ENCODE measurements at places on chromosomes 3 and 15.

GRCh38 chr3:37833302-37834186 is 28.1 kb upstream of the CTDSPL start:
- H3K36me3 ChIP-seq: no peaks in the 10 kb centered on the region
- no peak overlapping the region for H3K27ac ChIP-seq
- DNase-seq: peak; percentile 62
- no peaks in the 10 kb centered on the region for H3K27me3 ChIP-seq
- H3K4me3 ChIP-seq: no peak overlapping the region

GRCh38 chr15:85351965-85352364 is 28.4 kb upstream of the AKAP13 start:
- no peak overlapping the region for H3K4me3 ChIP-seq
- H3K27me3 ChIP-seq: no peaks in the 10 kb centered on the region

GRCh38 chr3:151873398-151873797 is at the start of gene SUCNR1:
Gene SUCNR1 (plus strand): TSS chr3:151873643. CDS start chr3:151879893, 6,250 bp downstream.
- no peaks in the 10 kb centered on the region for H3K36me3 ChIP-seq
- H3K27me3 ChIP-seq: no peaks in the 10 kb centered on the region
- H3K27ac ChIP-seq: peak within 1 kb of the TSS; percentile 51
- no peak within 1 kb of the TSS for H3K4me3 ChIP-seq
- H3K4me1 ChIP-seq: no peaks in the 10 kb centered on the region
- no peak for DNase-seq

DNA sequence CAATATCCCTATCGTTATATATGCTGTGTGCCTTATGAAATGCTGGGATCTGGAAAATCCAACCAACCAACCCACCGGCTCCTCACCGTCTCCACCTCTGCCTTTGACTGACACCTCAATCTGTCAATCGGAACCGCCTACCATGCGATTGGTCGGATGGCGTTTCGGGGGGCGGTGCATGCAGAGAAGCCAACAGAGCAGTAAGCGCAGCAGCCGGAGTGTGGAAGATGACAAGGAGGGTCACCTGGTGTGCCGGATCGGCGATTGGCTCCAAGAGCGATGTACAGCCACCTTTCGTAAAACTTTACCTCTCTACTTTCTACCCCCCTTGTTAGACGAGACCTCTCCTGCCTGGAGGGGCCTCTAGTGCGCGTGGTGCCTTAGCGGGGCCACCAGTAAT is 6.3 kb downstream of the CLK3 start:
- H3K4me3 ChIP-seq: no peak overlapping the region
- H3K27ac ChIP-seq: no peak overlapping the region
- no peak for DNase-seq
- H3K4me1 ChIP-seq: peaks cover 10% of the 10 kb centered on the region
- H3K36me3 ChIP-seq: peaks cover 69% of the 10 kb centered on the region

DNA sequence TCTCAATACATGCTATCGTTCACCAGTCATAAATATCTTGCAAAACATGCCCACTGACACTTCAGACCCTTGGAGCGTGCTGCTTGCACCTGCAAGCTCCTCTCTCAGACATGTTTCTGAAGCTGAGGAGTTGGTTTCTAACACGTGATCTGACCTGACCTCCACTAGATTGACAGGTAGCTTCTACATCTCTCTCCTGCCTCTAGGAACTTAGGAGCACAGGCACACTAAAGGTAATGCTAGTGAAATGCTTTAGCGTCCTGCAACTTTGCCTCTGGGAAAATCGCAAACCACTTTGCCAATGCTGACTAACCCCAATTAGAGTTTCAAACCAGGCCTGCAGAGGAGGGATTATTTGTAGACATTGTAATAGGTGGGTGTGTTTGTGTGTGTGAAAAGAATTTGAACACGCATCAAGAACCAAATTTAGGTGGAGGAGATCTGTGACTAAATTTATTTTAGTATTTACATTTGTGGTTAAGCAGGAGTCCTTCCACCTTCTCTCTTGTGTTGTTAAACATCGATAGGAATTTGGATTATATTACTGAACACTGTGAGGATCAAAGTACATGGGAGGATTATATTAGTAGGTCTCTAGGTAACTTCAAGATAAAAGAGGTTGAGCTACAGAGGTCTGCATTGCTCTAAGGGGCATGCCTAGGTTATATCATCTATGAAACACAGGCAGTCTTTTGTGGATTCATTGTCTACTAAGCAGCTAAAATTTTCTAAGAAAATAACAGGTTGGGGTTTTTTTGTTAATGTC is 86.7 kb upstream of the ZBED2 start:
- DNase-seq: no peak
- H3K27me3 ChIP-seq: no peaks in the 10 kb centered on the region
- H3K27ac ChIP-seq: no peak overlapping the region

DNA sequence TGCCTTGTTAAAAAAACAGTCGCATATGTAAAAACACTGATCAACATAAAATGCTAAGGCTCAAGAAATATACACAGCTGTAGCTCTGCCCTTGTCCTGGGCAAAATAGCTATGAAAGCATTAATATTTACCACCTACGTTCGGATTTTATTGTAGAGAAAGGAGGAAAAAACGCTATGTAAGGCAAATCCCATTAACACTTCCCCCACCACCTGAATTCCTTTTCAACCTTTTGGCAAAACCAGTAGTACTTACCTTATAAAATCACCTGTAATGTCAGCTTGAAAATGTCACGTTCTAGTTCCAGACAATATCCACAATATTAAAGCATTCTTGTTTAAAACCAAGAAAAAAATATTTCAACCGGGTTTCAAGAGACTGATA is 3.6 kb downstream of the TRA2B start:
- H3K36me3 ChIP-seq: no peaks in the 10 kb centered on the region
- H3K27me3 ChIP-seq: no peaks in the 10 kb centered on the region
- DNase-seq: no peak
- H3K4me3 ChIP-seq: peak overlapping the region; percentile 95
- peak overlapping the region; percentile 100 for H3K27ac ChIP-seq
- peaks cover 46% of the 10 kb centered on the region for H3K4me1 ChIP-seq

- no peaks in the 10 kb centered on the region for H3K27me3 ChIP-seq
- H3K36me3 ChIP-seq: no peaks in the 10 kb centered on the region
- peak overlapping the region; percentile 80 for H3K27ac ChIP-seq
- peaks cover 74% of the 10 kb centered on the region for H3K4me1 ChIP-seq
- H3K4me3 ChIP-seq: peak overlapping the region; percentile 13
Measured at GRCh38 chr15:31344823-31345605, 18.4 kb downstream of the KLF13 start.

DNA sequence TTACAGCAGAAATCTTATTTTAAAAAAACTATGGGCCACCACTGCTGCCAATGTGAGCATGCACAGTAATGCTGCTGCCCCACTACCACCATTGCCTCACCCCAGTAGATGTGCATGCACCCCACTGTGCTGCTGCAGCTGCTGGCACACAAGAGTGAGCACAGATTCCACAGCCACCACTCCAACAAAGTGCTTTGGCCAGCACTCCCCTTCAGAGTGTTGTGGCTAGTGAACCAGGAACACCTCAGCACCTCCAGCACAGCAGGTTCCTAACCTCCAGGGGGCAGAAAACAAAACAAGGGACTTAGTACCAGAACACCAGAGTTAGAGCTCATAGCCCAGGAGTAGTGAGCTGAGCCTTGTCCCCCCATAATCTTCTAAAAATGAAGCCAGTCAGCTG is 629.6 kb downstream of the PYDC2 start:
- no peak overlapping the region for H3K4me3 ChIP-seq
- no peaks in the 10 kb centered on the region for H3K36me3 ChIP-seq
- peaks cover 8% of the 10 kb centered on the region for H3K4me1 ChIP-seq
- no peak overlapping the region for H3K27ac ChIP-seq
- DNase-seq: peak; percentile 83
- H3K27me3 ChIP-seq: no peaks in the 10 kb centered on the region

- no peaks in the 10 kb centered on the region for H3K4me1 ChIP-seq
- H3K27me3 ChIP-seq: no peaks in the 10 kb centered on the region
- no peak for DNase-seq
Measured at GRCh38 chr3:29099775-29100174, 181.1 kb upstream of the RBMS3 start.

DNA sequence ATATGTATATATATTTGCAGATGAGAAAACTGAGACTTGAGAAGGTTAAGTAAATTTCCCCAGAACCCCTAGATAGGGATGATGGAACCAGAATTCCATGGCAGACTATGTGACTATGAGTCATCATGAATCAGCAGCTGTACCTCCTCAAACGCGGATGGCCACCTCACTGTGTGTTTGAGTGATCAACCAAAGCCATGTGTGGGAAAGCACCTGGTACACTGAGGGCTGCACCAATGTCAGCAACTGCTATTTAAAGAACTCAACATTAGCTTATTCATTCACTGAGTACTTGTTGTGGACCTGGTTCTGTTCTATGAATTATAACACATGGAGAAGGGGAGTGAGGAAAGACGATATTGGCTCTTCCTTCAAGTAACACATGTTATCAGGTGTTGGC is 377.0 kb downstream of the GAP43 start:
- no peaks in the 10 kb centered on the region for H3K36me3 ChIP-seq
- no peak overlapping the region for H3K4me3 ChIP-seq
- no peak overlapping the region for H3K27ac ChIP-seq

- no peak overlapping the region for H3K4me3 ChIP-seq
- no peak overlapping the region for H3K27ac ChIP-seq
- peaks cover 20% of the 10 kb centered on the region for H3K4me1 ChIP-seq
- H3K36me3 ChIP-seq: no peaks in the 10 kb centered on the region
- no peaks in the 10 kb centered on the region for H3K27me3 ChIP-seq
Measured at GRCh38 chr15:54567408-54568035, 589.3 kb downstream of the UNC13C start.

DNA sequence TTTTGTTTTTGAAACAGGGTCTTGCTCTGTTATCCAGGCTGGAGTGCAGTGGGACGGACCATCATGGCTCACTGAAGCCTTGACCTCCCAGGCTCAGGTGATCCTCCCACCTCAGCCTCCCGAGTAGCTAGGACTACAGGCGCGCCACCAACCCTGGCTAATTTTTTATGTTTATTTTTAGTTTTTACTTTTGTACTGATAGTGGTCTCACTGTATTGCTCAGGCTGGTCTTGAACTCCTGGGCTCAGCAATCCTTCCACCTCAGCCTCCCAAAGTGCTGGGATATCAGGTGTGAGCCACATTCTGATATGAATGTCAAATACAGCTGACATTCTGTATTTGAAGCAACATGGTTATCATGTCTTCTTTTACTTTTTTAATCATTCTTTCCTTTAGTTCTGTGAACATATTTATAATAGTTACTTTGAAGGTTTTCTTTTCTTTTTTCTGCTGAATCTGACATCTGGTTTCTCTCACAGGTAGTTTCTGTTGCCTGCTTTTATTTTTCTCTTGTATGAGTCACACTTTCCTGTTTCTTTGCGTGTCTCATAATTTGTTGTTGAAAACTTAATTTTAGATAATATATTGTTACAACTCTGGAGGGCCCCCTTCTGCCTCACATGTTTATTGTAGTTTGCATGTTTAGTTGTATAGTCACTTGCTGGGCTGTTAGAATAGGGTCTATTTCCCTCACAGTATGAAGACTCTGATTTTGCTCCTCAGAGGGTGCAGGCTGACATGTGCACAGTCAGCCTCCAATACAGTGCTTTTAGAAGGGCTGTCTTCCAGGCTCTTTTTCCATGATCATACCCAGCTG is 8.4 kb upstream of the CNTN4 start:
- H3K27me3 ChIP-seq: no peaks in the 10 kb centered on the region
- no peaks in the 10 kb centered on the region for H3K4me1 ChIP-seq
- H3K4me3 ChIP-seq: no peak overlapping the region
- no peaks in the 10 kb centered on the region for H3K36me3 ChIP-seq
- H3K27ac ChIP-seq: no peak overlapping the region

DNA sequence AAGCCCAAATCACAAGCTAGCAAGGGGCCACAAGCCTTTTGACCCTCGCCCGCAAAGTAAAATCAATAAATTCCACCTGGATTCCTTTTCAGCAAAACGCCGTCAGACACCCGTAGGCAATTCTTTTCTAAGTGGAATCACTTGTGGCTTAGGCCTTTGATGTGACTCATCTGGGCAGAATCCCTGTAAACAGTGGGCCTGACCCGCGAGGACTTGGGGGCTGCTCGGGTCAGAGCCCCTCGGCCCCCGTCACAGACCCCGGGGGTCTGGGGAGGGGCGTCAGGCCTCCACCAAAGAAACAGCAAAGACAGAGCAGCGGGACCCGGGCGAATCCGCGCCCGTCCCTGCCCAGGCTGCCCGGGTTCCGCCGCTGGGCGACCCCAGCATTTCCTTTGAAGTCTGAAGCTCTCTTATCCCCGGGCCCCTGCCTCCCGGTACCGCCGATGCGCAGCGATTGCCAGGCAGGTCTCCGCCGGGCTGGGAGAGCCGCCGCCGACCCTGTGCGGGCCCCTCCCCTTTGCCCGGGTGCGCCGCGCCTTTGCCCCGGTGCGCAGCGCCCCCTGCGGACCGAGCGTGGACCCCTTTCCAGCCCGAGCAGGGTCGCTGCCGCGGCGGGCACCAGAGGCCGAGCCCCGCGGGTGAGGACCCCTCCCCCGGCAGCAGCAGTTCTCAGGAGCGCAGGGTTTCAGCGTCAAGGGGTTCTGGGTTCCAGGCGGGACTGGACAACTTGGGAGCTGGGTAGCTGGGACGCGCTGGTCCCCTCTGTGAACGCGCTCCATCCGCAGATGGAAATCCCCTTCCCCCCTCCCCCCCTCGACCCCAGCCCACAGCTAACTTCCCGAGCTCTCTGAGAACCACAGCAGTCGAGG is 178.3 kb downstream of the UACA start:
- peaks cover 3% of the 10 kb centered on the region for H3K27me3 ChIP-seq
- H3K36me3 ChIP-seq: no peaks in the 10 kb centered on the region
- H3K4me3 ChIP-seq: no peak overlapping the region

DNA sequence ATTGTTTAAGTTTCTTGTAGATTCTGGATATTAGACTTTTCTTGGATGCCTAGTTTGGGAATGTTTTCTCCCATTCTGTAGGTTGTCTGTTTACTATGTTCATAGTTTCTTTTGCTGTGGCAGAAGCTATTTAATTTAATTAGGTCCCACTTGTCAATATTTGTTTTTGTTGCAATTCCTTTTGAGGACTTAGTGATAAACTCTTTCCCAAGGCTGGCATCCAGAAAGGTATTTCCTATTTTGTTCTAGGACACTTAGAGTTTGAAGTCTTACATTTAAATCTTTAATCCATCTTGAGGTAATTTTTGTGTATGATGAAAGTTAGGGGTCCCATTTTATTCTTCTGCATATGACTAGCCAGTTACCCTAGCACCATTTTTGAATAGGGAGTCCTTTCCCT is 54.9 kb downstream of the MME start:
- H3K36me3 ChIP-seq: no peaks in the 10 kb centered on the region
- H3K27me3 ChIP-seq: no peaks in the 10 kb centered on the region
- no peak for DNase-seq
- no peak overlapping the region for H3K27ac ChIP-seq

GRCh38 chr3:196207159-196207832 is 3.9 kb downstream of the ZDHHC19 start:
- no peaks in the 10 kb centered on the region for H3K27me3 ChIP-seq
- no peak for DNase-seq
- no peak overlapping the region for H3K27ac ChIP-seq
- H3K4me3 ChIP-seq: no peak overlapping the region

- no peak overlapping the region for H3K27ac ChIP-seq
- H3K4me1 ChIP-seq: peaks cover 3% of the 10 kb centered on the region
- H3K27me3 ChIP-seq: no peaks in the 10 kb centered on the region
Measured at GRCh38 chr3:105444725-105445124, 78.0 kb downstream of the ALCAM start.

GRCh38 chr3:197512691-197513571 is 42.8 kb downstream of the BDH1 start:
- no peaks in the 10 kb centered on the region for H3K27me3 ChIP-seq
- DNase-seq: peak; percentile 76
- peaks cover 38% of the 10 kb centered on the region for H3K4me1 ChIP-seq
- H3K36me3 ChIP-seq: no peaks in the 10 kb centered on the region
- H3K4me3 ChIP-seq: no peak overlapping the region

Measured in thyroid gland (tissue), 4 donors.